Renal pelvis (tissue), 12 donors: ENCODE measurements at places on chromosomes 4 and X. TPM values are rescaled to one million over a fixed set of nuclear protein-coding genes. Genes with fewer than 3 reads are reported as not detected.

SSX4 gene
- not detected for polyA plus RNA-seq

ITM2A gene
- polyA plus RNA-seq = 92.4 TPM

GPR78 gene
- 0.37 TPM for polyA plus RNA-seq

TASL gene
- 0.52 TPM for polyA plus RNA-seq
